ENCODE measurements at places on chromosomes 16 and 17. TPM values are rescaled to one million over a fixed set of nuclear protein-coding genes. Genes with fewer than 3 reads are reported as not detected.

- no peak for DNase-seq
Measured at GRCh38 chr17:38706505-38707216, 1.6 kb downstream of the MLLT6 start.

DNA sequence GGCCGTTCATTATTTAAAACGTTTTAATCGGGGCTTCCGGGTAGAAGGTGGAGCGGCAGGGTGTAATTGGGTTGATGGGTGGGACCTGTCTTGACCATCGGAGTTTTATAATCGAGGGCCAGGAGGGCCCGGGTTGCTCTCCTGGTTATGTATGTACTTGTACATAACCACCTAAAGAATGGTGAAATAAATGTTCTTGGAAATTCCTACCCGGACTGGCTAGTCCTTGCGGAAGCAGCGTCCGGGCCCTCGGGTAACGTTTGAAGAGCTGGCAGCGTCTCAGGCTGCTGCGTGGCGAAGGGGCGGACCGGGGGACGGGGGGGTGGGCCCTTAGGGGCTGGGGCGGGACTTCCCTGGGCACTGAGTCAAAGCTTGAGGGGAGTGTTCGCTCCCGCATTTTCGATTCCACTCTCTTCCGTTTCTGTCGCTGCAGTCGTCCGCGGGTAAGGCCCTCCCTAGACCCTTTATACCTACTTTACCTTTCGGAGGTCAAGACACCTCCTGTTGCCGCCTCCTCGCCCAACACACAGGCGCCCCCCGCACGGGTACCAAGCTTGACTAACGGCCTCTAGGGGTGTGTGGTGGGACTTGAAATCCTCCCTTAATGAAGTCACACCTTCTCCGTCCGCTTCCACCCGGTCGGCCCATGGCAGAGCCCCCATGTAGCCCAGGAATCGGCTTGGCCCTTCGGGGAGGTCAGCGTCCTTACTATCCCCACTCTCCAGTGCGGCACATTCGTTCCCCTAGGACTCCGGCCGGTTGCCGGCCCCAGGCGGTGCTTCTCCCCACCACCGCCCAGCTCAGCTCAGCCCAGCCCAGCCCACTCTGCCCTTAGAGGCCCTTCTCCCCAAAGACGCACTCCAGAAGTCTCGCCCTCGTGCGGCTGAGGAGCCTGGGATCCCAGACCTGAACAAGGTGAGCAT, at the start of gene TMEM106A:
Gene TMEM106A (plus strand): TSS at position 396 of the 923 bp plus-strand sequence. CDS start 1,167 bp downstream, outside the sequence.
- peak; percentile 92 for DNase-seq

ZNF469 gene
- 2.5 TPM for polyA plus RNA-seq

GJD3 gene
- not detected for polyA plus RNA-seq

DNA sequence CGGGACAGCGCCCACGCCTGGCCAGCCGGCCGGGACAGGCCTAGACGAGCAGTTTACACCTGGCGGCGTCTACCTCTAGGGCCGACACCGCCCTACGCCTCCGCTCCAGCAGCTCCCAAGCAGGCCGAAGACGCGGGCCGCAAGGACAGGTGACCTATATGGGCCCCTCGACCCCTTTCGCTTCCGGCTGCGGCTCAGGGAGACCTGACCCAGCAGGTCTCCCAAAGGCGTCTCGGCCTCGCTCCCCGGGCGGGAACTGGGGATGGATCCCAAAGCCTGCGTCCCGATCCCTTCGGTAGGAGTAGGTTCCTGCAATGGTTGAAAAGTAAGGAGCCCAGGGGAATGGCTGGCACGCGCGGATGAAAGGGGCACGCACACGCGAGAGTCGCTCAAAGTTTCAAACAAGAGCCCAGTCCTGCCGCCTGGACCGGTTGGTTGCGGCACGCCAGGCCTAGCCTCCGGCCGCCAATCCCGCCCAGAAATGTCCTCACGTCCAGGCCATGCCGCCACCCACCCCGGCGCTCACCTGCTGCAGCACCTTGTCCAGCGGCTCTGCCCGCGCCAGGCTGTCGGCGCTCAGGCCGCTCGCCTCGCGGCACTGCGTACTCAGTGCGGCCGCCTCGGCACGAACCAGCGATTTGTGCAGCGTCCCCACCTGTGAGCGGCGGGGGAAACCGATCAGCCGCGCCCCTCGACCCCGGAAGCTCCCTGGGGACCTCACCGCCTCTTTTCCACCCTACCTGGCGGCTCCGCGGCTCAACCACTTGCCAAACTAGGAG, 630 bp downstream of the ESRP2 start:
- no peak for DNase-seq

DNA sequence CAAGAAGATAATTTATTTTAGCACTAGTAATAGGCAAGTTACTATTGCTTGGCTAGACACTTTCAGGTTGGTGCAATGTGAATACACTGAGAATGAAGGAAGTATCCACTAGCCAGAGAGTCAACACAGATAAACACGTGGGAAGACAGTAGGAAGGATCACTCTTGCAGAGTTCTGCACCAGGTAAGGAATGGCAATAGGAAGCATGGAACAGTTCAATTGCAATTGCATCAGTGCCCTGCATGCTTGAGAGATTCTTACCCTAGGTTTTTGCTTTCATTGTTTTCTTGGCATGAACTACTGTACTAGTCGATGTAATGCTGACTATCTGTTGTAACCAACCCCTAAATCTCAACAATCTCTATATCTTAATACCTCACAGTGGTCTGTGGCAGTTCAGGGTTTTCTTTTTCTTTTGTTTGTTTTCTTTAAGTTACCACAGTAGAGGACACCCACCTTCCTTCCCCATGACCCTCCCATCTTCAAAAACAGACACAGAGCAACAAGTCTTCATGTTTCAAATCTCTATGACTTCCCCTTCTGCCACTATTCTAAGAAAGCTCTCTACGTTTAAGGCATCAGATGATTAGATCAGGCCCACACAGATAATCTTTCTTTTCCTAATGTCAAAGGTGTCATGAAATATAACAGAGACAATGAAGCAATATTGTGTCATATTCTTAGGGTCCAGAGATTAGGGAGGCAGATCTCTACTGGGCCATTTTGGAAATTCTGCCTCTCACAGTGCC, 18.1 kb upstream of the ABCA8 start:
- no peak for DNase-seq

OTOA gene
- polyA plus RNA-seq = 0.11 TPM

DNA sequence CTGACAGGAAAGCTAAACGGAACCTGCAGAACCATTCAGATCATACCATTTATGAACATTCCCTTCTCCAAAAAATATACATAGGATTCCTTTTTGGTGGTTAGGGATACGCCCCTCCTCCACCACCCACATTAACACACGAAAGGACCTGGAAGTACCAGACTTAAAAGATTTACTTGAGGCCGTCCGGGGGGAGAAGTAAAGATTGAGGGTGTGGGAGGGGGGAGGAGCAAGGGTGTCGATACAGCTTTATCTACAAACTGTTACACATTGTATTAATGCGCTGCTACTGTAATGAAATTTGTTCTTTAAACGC, 537 bp downstream of the PALB2 start:
- no peak for DNase-seq

NLGN2 gene
- polyA plus RNA-seq = 22.6 TPM

DNA sequence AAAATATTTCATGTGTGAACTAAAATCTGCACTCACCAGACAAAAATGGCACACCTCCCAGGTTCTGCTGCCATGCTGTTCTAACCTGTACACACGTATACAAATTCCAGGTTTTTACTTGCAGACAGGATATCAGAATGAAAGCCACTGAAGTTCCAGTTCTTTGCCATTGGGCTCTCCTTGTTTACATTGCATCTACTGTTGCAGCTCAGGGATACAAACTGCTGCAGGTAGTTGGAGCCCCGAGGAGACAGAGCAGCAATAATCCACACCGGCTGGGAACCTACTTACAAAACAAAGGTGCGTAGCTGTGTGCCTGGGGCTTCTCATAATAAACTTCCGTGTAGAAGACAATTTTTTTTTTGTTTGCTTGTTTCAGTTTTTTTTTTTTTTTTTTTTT, 59.6 kb downstream of the HAPSTR1 start:
- DNase-seq = no peak

TBC1D3L gene
- polyA plus RNA-seq = 40.9 TPM

DNA sequence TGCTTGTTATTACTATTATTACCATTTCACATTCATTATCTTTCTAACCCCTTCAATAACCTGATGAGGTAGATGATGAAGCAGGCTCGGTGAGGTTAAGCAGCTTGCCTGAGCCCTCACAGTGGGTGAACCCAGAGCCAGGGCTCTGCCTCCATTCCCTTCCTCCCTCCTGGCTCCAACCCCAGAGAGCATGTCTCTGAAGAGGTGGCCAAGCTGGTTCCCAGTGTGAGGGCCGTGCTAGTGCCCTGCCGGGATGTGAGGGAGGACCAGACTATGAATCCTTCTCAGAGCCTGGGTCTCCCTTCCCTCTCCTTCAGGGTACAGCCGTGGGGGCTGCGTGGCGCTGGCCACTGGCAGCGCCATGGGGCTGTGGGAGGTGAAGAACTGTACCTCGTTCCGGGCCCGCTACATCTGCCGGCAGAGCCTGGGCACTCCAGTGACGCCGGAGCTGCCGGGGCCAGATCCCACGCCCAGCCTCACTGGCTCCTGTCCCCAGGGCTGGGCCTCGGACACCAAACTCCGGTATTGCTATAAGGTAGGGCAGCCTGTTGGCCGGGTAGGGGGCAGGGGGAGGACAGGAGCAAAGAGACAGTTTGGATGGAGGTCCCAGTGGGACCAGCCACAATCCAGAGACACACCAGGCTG, 49.6 kb downstream of the MRC2 start:
- no peak for DNase-seq

NOXO1 gene
- polyA plus RNA-seq = not detected

GRCh38 chr17:40100669-40101366, 429 bp upstream of the NR1D1 start:
- peak; percentile 93 for DNase-seq

DNA sequence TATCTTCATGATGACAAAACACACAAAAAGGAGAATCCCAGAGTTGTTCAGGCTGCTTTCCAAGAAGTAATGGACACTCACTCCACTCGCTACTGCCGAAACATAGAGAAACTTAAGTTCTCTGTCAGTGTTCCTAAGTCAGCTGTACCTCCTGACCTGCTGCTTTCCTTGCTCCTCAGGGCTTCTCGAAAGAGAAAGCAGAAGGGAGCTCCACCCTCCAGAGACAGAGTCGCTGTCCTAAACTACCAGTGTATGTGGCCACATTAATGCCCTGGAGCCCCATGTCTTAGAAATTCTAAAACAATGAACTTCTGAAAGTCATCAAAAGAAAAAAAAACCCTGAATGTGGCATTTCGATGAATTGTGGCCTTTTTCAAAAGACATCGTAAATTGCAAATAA, 390.8 kb upstream of the MON1B start:
- DNase-seq = no peak

DNA sequence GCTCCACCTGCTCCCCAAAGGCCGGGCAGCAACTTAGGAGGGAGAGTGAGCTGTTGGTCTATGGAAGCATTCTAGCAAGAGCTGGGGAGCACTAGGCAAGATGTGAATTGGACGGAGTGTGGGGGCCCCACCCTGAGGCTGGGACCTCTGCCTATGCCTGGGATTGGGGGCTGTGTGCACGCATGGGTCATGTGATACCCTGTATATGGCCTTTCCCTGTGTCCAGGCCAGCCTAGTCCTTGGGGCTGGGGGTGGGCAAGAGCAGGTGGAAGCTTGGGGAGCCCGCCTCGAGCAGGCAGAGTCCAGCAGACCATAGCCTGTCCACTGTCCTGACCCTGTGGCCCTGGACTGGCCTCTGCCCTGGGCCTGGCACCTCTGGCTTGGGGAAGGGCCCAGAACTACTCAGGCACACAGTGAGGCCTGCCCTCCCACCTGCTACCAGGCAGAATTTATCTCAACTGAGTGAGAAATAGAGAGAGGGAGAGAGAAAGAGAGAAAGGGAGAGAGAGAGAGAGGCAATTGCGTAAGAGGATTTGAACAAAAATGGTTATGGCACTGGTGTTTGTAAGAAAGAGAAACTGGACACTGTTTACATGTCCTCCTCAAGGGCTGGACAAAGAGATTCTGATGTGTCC, 19.1 kb downstream of the PDP2 start:
- no peak for DNase-seq

FOXL1 gene
- 5.2 TPM for polyA plus RNA-seq

- DNase-seq = no peak
Measured at GRCh38 chr17:30337393-30337999, 3.6 kb upstream of the TMIGD1 start.

DNA sequence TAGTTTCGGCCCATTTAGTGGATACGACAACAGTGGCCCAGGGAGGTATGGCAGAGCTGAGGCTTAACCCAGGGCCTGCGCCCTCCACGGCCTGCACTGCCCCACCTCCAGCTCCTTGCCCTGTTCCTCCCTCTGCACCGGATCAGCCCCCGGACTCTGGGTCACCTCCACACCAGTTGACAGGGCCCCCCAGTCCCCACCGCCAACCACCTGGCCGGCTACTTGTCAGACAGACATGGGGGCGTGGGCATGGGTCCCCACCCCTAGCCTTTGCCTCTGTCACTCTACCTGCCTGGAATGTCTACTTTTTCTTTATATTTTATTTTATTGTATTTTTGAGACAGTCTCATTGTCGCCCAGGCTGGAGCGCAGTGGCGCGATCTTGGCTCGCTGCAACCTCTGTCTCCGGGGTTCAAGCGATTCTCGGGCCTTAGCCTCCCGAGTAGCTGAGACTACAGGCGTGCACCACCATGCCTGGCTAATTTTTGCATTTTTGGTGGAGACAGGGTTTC, 3.0 kb upstream of the ACTG1 start:
- DNase-seq = no peak

DNA sequence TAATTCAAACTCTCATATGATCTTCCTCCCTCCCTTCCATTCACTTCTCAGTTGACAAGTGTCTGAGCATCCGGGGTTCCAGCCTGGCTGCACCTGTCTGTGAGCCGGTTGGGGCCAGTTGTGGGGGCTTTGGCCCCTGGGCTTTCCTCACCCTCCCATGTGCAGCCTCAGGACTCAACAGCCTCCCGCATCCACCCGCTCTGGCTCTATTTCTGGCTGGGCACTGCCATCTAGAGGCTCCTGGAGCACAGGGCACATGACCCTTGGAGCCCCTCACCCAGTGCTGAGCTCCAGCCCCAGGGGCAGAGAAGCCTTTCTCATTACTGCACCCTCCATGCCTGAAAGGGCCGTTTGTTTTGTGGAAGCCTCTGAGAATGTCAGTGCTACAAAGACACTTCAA, 43.3 kb downstream of the HAPSTR1 start:
- DNase-seq = peak; percentile 22

GRCh38 chr17:80531400-80531799, 13.2 kb upstream of the RPTOR start:
- DNase-seq = no peak

DNA sequence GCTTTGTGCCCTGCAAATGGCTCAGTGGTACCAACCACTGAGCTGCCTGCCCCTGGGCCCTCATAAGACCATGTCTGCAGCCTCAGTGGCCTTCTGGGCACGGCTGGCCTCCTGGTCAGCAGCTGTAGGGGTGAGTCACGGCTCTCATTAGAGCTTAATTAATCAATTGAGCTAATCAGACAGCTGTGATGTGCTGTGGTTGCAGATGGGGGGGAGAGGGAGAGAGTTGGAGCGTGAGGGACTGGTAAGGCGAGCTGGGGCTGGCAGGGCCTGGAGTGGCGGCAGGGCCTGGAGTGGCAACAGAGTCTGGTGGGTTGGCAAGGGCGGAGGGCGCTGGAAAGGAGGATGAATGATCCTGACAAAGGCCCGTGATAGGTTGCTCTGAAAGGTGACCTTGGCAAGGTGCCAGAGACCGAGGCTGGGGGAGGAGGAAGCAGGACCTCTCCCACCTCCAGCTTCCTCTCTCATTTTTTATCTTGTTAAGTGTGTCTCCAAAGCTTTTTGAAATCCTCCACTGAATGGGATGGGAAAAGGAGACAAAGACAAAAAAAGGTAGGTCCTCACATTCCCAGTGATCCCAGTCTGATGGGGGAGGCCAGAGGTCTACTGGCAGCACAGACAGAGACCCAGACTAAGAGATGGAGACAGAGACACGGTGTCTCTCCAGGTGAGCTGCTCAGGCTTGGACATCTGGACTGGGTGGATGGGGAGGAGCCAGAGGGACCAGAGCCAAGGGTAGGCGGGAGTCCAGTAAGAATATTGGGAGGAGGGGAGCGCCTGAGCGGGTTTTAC, 41.6 kb downstream of the DCAKD start:
- no peak for DNase-seq

Data from right lung (tissue), 10 donors.